Kidney epithelial cell (primary cell): ENCODE measurements at places on chromosomes 11 and 22. TPM values are rescaled to one million over a fixed set of nuclear protein-coding genes. Genes with fewer than 3 reads are reported as not detected.

FAM83F gene
- total RNA-seq = 5.8 and 6.9 TPM in 2 replicates

DNA sequence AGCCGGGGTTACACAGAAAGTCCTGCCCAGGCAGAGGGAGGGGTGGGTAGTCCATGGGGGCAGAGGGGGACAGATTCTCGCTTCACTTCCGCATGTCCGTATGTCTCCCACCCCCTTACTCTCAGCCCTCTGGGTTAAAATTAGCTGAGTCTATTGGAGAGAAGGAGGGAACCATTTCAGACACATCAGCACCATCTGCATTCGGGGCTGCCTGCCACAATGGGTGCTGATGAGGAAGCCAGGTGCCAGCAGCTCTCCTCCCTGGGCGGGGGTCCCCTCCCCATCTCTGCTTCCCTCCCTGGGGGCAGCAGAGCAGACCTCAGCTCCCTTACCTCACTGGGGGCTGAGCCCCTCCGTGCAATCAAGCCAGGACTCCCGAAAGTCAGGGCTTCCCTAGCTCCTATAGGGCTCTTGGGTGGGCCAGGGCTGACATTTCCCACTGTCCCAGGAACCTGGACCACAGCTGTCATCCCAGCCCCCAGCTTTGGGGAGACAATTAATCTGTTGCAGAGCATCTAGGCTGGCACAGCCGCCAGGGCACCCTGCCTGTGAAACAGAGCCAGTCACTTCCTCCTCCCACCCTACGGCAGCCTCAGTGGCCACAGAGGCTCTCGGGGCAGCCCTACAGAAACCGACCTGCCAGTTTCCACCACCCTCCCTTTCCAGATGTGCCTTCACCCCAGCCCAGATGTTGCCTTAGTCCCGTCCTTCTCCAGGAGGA, 67.3 kb downstream of the PDE2A start:
- no peak for DNase-seq

GRCh38 chr11:67641338-67642172, 2.0 kb upstream of the TBX10 start:
- DNase-seq = no peak

DNA sequence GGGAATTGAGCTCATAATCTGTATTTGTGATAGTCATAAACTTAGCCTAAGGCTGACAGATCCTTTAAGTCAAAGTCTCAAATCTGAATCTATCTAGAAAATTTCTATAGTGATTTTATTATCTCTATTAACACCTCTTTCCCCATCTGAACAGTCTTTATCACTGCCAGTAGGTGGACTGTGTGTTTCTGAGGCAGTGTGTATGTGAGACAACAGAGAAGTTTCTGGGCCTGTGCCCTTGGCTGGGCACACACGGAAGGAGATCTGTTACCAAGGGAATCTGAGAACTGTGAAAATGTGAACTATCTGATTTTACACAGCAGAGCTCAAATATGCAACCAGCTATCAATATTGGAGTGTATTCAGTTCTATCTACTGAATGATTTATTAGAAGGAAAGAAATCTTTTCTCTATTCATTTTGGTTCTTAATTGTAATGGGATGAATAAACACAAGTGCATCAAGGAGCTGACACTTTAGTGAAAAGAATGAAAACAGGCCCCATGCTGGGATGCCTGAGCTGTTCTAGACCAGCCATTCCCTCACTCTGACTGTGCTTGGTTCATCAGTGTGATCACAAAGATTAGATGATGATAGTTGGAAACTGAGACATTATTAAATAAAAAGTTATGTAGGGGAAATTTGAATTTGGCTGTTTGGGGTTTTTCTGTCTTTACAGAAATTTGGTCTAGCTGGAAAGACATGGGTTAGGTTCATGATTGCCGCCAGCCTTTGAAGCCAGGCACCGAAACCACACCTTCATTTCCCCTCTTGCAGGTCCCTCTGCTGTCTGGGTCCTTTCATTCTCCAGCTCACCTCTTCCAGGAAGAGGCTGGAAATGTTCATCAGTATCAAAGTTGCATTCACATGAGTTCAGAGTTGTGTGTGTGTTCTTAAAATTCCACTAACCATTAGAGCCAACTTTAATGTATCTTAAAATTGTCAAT, 68.1 kb downstream of the LIF start:
- DNase-seq = no peak

- DNase-seq = no peak
These were observed 18.3 kb downstream of the OTUB1 start for GRCh38 chr11:64004590-64004984.

SF3A1 gene
- 50.2 and 54.8 TPM in 2 replicates for total RNA-seq

- peak; percentile 93 for DNase-seq
These were observed 6.9 kb upstream of the GAL start for GRCh38 chr11:68677432-68677831.

DNA sequence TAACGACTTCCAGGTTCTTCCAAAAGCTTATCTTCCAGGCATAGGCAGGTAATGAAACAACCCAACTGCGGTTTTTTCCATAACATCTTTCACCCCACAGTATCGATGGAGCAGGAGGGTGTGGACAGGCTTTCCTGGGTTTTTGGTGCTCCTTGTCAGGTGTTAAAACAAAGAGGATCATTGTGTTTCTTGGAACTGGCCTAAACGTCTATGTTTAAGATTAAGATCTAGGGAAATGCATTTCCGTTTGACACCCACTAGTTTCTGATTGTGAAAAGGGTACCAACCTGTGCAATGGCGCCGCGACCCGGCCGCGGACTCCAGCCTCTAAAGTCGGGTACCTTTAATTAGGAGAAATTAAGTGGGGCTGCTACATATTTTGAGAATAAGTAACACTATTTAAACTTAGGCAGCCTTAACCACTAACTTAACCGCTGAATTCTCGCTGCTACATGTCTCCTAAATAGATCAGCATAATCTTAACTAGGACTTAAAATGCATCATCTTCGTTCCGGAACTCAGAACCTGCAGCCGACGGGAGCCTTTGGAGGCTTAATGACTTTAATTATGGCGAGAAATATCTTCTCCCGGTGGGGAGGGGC, 31.5 kb downstream of the C22orf31 start:
- DNase-seq = no peak

PNPLA3 gene
- total RNA-seq = 5.2 and 6.9 TPM in 2 replicates

DNA sequence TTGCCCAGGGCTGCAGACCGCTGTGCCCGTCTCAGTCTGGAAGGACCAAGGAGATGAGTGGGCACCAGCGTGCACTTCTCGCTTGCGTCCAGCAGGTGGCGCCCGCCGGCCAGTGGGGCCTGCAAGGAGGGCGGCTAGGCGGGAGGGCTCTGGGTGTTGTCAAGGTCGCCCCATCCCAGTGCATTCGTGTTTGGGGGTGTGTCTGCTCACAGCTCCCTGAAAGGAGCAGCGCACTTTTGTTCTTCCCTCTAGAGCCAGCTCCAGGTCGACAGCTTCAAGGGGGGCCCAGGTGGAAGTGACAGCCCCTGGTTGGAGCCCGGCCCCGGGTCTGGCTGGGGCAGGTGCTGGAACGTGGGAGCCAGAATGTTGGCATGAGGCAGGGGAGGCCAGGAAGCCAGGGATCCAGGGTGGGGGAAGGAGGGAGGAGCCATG, 23.4 kb upstream of the MPPED1 start:
- no peak for DNase-seq

GRCh38 chr11:84140386-84141169, 854.4 kb upstream of the CCDC90B start:
- no peak for DNase-seq

DNA sequence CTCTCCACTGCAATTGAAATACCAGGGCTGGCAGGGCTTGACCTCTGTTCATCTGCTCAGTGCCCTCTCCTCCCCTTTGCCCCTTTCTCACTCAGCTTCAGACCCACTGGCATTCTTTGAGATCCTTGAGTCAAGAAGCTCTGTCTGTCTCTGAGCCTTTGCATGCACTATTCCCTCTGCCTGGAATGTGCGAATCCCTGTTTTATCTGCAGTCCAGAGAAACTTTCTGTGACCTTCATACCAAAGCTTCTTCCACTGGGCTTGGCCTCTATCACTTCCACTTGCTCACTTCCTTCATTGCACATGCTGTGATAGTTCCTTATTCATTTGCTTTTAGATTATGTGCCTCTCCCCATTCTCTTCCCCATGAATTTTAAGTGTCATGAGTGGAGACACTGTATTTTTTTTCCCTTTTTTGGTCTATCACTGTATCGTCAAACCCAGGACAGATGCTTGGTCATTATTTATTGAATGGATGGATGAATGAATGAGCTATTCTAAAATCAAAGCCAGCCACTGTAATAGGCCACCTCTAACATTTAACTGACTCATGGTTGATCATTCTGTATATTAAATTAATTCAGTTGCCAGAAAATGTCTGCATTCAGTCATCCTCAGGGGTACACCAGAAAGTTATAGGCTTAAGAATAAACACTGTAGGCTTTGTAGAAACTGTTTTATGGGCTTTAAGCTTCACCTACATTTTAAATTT, 88.7 kb upstream of the TIMP3 start:
- DNase-seq = no peak

DNA sequence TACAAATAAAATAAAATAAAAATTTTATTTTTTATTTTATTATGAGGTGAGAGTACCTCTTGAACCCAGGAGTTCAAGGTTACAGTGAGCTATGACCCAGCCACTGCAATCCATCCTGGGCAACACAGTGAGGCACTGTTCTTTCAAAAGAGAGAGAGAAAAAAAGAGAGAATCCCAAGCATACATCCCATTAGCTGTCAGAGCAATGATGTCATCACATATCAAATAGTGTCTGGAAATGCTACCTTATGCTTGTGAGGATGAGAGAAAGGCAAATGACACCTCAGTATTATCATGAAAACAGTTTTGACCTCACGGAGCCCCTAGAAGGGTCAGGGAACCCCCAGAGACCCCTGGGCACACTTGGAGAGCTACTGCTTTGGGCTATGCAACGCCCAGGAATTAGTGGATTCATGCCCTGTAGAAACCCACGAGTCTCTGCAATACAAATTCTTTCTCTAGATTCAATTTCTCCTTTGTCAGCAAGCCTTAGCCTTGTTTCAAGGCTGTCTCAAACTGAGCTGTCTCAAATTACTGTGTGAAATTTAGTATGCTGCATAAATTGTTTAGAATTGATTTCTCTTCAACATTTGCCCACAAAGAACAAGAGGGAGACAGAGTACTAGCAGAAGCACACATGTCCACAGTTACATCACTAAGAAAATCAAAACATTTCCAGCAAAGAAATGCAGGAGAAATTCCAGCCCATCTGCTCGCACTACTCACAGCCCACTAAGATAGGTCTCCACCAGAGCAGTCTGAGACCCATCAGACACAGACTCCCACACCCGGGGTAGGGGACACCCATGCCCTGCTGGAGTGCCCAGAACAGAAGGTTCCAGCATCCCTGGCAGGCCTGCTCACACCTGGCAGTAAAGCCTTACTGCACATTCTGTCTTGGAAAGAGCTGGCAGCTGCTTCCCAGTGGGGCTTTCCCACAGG, 18.1 kb downstream of the DGCR2 start:
- DNase-seq = no peak

DNA sequence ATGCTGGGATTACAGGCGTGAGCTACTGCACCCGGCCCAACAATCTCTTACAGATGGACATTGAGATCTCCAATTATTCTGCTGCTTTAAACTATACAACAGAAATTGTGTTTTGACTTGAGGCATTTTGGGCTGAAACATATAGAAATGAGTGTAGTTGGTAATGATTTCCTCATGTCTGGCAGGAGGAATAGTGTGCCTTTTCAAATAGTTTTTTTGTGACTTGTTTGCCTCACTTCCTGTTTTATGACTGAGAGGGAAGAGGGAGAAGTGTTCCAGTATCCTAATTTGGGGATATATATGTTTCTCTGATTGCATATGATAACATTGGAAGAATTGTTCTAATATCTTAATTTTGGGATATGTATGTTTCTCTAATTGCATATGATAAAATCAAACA, 40.2 kb downstream of the EP300 start:
- no peak for DNase-seq

GRCh38 chr11:69530278-69531070, 49.0 kb downstream of the LINC01488 start:
- no peak for DNase-seq

- peak; percentile 25 for DNase-seq
These were observed 6.5 kb downstream of the VSTM5 start for GRCh38 chr11:93843906-93844305.

GRCh38 chr11:89267660-89268302, 90.1 kb downstream of the TYR start:
- no peak for DNase-seq

GRCh38 chr11:13993096-13993765, 30.7 kb downstream of the SPON1 start:
- DNase-seq = no peak

MS4A3 gene
- total RNA-seq = not detected in 2 replicates

DNA sequence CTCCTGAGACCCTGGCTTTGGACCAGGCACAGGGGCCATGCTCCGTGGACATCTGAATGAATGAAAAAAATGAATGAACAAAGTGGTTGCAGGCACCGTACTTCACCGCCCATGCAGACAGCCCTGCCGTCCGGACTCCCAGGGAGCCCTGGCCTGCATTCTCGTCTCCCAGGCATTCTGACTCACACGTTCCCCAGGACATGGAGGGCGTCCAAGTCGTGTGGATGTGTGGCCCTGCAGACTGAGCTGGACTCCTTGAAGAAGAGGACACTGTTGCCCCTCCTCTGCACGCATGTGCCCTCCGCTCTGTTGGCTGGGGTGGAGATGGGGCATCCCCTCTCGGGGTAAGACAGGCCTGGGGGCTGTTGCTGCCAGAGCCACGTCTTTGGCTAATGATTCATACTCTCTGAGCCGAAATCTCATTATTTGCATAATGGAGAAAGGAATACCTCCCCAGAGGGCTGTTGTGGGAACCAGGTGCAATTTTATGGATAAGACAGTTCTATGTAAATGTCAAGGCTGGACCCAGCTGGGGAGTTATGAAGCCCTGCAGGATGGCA, 49.7 kb downstream of the RTL6 start:
- peak; percentile 82 for DNase-seq

GRCh38 chr22:20673295-20674195, 100.4 kb upstream of the SERPIND1 start:
- DNase-seq = no peak

- DNase-seq = no peak
These were observed 84.4 kb upstream of the SLC5A12 start for GRCh38 chr11:26806219-26806618.

DNA sequence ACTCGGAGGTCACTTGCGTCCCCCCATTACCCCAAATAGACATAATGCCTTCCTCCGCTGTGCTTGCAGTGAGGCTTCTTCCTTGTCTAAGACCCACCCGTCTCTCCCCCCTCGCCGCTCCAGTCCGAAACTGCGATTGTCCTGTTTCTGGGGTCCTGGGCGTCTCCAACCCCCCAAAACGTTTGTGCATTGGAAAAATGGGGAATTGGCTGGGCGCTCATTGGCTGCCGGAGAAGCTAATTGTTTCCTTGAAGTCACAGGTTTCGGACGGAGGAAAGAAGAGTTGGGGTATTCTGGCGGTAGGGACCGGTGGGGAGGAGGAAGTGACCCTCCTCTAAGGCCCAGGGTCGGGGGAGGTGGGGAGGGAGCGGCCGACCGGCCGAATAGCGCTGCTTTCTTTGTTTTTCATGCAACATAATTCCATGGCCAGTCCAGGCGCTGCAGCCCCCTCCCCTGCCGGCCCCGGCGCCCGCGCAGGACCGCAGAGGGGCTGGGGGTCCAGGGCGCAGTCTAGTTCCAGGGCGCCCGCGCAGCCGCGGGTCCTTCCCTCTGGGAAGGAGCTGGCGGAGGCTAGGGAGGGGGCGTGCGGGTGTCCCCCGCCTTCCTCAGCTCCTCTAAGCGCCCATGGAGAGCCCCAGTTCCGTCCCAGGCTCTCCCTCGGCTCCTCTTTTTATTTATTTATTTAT, 12.7 kb upstream of the CPT1A start:
- no peak for DNase-seq

SAA4 gene
- 1.3 TPM in 1 of 2 replicates, not detected in the other for total RNA-seq

SLC1A2 gene
- not detected in 2 replicates for total RNA-seq
